ENCODE measurements at places on chromosomes 11 and 22.

DNA sequence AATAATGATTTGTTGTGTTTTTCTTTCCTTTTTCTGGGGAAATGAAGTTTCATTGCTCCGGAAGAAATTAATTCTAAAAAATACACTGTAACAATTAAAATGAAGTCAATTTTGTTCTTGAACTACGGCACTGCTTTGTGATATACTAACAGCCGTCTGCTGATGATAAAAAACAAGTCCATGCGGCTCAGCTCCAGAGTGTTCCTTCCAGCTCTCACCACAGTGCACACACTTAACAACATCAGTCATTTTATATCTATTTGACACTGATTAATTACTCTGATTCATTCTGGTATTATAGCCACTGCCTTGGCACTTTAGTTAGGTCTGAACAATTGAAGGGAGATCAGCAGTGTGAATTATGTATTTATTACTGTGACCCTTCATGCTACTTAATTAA lies 97.4 kb upstream of the SLC6A5 start:
- DNase-seq, result no peak

GRCh38 chr11:134270250-134270714 lies 5.9 kb upstream of the GLB1L3 start:
- DNase-seq, result peak; percentile 61

DNA sequence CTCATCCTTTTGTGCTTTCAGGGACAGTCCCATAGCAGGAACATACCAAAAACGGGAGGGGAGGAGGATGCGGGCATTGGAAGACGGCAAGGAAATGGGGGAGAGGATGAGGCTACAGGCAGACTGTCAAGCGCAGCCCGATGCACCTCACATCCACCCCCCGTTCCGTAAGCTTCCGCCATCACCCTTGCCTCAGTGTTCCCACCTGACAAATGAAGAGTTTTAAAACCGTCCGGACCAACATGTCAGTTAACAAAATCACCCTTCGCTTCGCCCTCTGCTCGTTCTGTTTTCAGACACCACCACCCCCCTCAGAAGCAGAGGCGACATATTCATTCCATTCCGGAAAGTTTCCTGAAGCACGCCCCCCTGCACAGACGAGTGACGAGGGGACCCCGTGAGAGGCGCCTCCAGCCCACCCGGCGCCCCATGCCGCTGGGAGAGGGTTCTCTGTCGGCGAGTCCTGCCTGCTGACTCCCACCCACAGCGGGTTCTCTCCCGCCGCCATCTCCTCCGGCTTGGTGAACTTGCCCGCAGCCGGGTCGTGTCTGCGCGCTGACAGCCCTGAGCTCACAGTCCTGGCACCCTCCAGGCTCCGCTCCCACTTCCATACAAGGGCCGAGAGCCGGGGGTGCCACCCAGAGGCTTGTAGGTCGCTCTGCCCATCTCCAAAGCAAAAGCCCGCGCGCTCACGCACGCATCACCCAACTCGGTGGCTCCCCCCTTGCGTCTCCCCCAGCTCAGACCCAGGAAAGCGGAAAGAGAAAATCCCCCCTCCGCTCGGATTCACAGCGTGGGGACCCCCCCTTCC lies 1.5 kb downstream of the IGSF9B start:
- DNase-seq, result peak; percentile 46

GRCh38 chr11:72173291-72173690 lies 18.6 kb upstream of the FOLR1 start:
- no peak for DNase-seq

GRCh38 chr11:24389575-24389974 lies 107.3 kb upstream of the LUZP2 start:
- no peak for DNase-seq

DNA sequence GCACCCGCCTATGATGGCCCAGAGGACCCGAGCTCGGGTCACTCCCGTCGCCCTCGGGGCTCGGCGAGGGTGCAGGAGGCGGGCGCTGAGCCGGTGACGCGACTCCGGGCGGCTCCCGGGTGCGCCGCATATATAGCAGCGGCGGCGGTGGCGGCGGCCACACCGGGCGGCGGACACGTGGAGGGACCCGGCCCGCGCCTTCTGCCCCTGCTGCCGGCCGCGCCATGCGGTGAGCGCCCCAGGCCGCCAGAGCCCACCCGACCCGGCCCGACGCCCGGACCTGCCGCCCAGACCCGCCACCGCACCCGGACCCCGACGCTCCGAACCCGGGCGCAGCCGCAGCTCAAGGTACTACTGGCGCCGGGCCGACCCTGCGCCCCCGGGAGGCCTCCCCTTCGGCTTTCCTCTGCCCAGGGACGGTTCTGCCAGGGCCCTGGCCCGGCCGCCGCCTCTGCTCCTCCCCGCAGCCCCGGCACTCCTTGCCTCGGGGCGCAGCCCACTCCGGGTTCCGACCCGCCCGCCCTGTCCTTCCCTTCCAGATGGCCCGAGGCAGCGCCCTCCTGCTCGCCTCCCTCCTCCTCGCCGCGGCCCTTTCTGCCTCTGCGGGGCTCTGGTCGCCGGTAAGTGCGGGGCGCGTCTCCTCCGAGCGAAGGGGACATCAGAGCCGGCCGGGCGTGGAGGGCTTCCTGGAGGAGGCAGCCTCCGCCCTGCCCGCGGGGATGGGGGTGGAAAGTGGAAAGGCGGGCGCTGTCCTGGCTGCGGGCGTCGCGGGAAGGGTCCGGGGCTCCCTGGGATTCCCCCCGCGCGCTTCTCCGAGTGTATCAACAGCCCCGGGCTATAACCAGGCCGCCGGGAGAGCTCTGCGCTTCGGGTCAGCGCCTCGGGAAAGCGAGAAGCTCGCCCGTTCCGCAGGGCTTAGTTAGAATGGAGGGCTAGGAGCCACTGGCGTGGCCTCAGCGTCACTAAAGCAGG lies at the start of gene GAL:
GAL (plus strand) TSS at position 160 of the 972 bp plus-strand sequence; CDS start at position 540, 380 bp downstream.
- DNase-seq, result no peak

DNA sequence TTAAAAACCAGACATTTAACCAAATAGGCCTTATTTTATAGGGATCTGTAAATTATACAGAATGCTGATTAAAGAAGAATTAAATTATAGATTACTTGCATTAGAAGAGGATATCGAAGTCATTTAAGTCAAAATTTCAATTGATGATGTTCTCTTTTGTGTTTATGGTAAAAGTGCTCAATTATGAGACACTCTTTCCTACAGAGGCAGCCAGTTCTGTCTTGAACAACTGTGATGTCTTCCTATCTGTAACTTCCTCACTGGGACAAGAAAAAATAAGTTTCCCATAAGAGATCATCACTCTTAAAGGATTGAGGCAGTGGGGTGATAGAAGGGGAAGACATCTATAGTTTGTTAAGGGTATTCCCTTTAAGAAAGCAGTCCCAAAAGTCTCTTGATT lies 613.5 kb downstream of the INSC start:
- DNase-seq, result no peak

- DNase-seq, result no peak
Observed at GRCh38 chr22:33658775-33659174, 261.5 kb downstream of the LARGE1 start.

DNA sequence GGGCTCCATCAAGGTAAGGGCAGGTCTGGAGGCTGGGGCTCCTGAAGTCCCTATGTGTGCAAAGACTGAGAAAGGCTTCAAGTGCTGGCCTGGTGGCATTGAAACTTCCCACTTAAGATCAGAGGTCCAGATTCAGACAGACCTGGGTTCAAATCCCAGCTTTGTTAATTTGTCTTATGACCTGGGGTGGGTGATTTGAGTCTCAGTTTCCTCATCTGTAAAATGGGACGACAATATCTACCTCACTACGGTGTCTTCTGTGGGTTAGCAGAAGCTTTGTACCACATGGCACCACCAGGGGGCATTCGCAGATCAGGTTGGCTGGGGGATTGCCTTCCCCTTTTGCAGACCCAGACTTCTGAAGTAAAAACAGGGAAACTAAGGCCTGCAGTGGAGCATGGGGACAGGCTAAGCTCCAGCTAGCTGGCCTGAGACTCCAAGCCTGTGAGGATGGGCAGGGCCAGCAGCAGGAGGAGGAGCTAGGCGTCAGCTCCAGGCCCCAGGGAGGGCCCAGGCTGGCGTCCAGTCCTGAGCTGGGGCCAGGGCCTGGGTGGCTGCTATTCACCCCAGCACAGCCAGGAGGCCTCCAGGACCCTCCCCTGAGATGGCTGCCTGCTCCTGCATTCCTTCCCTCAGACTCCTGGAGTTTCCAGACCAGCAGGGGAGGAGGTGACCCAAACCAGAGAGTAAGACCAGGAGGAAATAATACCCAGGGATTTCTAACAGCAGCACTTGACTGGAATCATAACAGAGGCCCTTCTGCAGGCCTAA lies 1.5 kb downstream of the CASTOR1 start:
- peak; percentile 88 for DNase-seq

GRCh38 chr11:92087725-92088537 lies 136.7 kb upstream of the FAT3 start:
- no peak for DNase-seq

- DNase-seq, result no peak
Observed at GRCh38 chr11:66849501-66850234, 6.4 kb downstream of the RCE1 start.

- DNase-seq, result no peak
Observed at GRCh38 chr11:7787239-7787638, 9.5 kb downstream of the OR5P2 start.
